ENCODE measurements at places on chromosomes 12 and 14.

DNA sequence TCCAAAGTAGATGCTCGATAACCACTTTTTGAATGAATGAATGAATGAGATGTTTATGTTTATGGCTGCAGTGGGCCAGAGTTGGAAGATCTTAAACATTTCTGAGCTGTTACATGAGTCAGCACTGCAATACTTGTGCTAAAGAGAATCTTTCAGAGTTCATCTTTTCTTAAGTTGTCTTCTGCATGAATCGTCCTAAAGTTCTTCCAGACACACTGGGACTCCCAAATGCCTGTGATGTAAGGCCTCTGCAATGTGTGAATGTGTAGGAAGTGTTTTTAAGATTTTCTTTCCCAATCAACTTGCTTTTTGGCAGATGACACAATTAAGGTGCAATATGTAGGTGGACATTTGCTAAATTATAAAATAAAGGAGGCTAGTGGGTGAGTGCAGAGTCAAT is 50.3 kb upstream of the TRIM9 start:
- DNase-seq = no peak

- peak; percentile 69 for DNase-seq
Measured at GRCh38 chr14:105021656-105022275, 883 bp upstream of the CDCA4 start.

DNA sequence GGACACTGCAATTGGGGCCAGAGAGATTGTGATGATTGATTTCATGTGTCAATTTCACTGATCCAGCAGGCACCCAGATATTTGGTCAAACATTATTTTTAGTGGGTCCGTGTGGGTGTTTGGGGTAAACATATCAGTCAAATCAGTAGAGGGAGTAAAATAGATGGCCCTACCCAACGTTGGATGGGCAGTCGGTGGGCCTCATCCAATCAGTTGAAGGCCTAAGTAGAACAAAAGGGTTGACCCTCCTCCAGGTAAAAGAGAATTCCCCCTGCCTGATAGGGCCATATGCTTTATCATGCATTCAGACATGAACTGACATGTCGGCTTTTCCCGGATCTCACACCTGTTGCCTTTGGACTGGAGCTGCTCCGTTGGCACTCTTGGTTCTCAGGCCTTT is 195.1 kb upstream of the CAND1 start:
- no peak for DNase-seq

DNA sequence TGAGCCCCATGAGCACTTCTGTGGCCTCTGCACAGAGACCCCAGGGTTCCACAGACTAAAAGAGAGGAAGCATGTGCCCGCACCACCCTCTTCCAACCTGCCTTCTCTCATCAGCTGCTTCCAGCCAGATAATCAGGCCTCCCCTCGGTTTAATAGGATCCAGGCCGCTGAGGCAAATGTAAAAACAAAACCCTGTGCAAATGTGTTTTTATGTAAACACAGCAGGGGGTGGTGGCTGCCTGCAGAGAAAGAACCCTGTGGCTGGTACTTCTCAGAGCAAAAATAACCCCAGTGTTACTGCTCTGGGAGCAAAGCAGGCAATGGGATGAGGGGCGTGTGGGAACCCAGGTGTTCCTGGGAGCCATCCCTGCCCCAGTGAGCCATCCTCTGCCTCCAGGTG is 46.2 kb downstream of the WSCD2 start:
- DNase-seq = no peak

DNA sequence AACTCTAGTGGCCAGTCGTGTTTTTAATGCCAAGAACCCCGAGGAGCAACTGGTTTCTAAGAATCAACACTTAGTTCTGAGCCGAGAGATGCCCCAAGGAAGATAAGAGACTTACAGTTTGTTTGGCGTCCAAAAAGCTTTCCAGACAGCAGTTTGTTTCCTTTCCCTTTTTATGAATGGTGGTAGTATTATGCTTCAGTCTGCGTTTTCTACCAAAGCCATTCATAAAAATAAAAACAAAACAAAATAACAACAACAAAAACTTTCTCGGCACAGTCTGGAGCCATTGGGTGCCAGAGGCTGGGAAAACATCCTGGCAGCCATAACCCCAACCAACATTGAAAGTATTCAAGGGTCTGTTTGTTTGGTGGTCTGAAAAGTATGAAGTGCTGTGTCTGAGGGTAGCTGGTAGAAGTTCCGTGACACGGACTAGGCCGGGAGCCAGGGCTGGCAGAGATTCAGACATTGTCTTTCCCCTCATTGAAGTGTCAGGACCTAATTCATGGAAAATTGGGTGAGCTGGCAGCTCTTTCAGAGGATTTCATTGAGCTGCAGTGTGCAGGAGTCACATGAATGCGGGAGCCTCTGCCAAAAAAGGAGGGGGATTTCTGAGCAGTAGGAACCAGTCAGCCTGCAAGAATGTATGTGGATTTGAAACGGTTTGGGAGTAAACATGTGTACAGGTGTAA is 124.2 kb downstream of the HMGA2 start:
- no peak for DNase-seq

- no peak for DNase-seq
Measured at GRCh38 chr12:102215992-102216691, 18.5 kb upstream of the PMCH start.

- no peak for DNase-seq
Measured at GRCh38 chr14:89616425-89616824, 199.4 kb upstream of the FOXN3 start.

- no peak for DNase-seq
Measured at GRCh38 chr12:7373226-7373625, 69.4 kb downstream of the ACSM4 start.

DNA sequence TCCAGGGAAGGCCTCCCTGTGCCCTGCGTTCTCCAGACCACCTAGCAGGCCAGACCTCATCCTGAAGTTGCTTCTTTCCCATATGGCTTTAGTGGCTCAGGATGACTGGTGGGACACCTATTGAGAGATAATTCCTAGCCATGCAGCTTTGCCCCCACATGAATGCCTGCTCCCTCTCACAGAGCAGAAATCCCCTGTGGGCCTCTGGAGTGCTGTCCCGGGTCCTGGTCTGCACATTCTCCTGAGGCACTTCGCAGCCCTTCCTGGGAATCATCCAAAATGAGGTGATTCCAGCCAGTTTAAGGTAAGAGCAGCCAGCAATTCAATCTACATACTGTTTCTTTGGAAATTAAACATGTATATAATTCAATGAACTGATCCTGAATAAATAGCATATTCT is 135.9 kb downstream of the GPR65 start:
- no peak for DNase-seq

DNA sequence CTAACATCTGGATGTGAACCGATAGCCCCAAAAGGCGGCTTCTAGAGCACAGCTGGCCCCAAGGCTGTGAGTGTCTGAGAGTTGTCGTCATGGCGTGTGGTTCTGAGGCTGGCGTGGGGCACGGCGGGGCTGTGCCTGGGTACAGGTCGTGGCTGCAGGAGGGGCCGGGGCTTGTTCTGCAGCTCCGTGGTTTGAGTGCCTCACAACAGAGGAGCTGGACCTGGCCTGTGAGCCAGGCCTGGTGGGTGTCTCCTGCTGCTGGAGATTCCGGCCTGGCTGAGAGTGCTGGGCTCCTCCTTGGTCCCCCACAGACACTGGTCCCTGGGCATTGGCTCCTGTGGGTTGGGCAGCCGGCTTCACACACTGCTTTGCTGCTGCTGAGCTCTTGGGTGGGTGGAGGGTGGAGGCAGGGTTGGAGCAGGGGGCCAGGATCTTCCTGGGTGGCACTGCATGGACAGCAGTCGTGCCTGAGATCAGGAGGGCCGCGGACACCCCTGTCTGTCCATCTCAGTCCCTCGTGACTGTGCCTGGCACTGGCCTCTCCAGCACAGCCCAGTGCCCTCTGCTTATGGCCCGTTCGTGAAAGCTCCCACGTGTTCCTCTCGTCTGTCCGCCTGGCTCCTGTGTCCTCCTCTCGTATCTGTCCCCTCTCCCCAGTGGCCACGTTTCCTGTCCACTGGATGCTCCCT is 31.8 kb upstream of the TEX22 start:
- no peak for DNase-seq

DNA sequence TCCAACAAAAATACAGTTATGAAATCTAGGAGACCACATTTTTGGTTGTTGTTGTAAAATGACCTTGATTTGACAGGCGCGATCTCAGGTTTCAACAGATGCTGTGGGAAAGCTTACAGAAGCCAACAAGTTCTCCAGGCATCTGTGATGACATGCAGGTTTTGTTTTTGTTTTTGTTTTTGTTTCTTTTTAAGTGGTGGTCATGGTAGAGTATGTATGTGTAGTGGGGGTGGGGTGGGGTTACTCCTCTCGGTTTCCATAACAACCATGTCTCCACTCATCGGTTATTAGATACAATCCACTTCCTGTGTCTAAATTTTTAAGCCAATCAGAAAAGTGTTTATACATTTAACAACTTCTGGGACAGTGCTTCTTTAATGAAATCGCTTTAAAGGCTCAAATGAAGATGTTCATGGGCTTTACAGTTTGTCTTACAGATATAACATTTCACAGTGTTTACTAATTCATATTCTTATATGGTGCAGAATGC is 199.9 kb upstream of the FOXN3 start:
- DNase-seq = no peak

DNA sequence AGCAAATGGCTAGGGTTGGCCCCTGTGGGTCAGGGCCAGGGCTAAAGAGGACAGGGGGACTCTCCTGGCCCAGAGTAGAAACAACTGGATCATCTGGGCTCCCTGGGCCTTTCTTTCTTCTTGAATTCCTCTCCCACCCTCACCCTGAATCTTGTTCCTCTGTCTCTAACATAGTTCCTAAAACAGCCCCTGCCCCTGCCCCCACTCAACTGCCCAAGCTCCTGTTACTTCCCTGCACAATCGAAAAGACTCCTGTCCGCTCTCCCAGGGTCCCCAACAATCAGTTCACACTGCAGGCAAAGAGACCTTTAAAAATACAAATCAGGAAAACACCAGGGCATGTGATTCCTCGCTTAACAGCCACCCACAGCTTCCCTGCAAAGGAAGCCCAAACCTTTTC is 18.0 kb upstream of the ANKRD33 start:
- no peak for DNase-seq

- peak; percentile 78 for DNase-seq
Measured at GRCh38 chr12:3222979-3223378, 145.8 kb downstream of the TSPAN9 start.

DNA sequence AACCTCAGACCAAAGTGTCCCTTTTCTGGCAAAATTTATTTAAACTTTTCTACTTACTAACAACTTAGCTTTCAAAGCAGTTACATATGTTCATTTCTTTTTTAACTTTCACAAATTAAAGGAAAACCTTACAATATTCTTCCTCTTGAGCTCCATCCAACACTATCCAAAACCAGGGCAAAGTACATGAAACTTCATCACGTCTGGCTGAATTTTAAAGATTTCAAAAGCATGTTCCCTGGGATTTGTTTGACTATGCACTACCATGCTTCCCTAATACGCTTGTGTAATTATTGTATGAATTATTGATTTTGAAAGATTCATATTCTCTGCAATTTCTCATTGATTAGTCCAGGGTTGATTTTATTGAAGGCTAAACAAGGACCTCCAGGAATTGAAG is 343.1 kb upstream of the TMPO start:
- DNase-seq = no peak

- no peak for DNase-seq
Measured at GRCh38 chr12:109481863-109482262, 4.4 kb downstream of the UBE3B start.

GRCh38 chr14:105118646-105119407 is 49.7 kb downstream of the JAG2 start:
- DNase-seq = no peak

DNA sequence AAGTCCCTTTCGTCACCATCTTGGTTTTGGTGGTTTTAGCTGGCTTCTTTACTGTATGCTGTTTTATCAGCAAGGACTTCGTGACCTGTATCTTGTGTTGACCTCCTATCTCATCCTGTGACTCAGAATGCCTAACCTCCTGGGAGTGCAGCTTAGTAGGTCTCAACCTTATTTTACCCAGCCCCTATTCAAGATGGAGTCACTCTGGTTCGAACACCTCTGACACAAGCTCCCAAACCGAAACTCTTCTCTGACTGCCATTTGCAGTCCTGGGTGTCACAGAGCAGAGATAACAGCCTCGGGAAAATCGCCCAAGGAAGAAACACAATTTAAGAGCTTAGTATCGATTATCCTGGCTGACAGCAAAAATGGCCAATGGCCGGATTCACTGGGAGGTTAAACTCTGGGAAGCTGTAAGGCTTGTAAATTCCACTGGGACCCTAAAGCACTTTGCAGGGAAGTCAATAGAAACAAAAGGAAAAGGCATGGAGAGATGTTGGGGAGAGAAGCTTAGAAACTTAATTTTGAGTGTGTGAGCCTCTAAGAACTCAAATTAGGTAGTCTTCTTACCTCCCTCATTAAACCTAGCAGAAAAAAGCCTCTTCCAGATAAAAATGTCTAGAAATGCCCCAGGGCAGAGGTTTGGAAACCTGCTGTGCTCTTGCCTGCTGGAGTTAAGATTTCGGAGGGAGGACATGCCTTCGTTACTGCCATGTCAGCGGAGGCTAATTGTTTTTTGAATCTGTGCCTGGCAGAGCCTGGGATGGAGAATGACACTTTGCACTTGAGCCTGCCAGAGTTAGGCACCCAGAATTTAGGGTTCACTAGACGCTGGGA is 56.5 kb upstream of the RPH3A start:
- DNase-seq = no peak

DNA sequence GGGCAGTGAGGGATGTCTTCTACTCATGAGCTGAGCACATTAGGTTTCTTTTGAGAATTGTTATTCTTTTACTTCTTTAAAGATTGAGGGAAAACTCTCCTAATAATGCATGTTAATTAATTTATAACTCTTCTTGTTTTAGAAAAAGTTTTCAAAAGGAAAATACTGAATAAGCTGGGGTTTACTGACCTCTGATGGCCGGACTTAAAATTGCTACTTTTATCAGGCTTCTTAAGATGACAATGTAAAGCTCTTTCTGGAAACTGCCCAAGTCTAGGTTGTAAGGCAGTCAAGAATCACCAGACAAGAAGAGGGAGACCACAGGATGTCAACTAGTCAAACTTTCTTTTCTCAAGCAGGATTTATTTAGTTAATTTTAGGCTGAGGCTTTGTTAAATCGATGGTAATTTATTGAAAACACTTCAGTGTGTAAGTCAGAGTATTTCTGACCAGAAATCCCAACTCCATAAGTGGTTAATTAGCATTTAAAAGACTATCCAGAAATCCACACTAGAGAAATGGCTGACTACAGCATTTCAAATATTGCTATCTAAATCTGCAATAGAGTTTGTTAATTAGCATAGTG is 82.1 kb downstream of the AVPR1A start:
- DNase-seq = peak; percentile 30

DNA sequence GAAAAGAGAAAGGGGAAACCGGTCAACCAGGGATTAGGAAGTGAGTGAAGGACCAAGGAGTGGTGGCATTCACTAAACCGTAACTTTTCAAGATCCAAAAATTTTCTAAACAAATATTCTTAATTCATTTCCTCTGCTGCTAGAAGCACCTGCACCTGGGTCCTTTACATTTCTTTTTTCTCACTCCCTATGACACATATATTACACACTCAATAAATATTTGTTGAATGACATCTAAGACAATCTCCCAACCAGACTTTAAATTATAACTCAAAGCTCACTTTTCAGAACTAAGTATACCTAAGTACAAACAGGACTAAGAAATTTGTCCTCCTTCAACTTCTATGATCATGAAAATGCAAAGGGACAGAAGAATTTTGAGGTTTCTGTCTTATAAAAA is 11.1 kb downstream of the TTC5 start:
- no peak for DNase-seq
